ENCODE measurements at places on chromosomes 3 and 15.

DNA sequence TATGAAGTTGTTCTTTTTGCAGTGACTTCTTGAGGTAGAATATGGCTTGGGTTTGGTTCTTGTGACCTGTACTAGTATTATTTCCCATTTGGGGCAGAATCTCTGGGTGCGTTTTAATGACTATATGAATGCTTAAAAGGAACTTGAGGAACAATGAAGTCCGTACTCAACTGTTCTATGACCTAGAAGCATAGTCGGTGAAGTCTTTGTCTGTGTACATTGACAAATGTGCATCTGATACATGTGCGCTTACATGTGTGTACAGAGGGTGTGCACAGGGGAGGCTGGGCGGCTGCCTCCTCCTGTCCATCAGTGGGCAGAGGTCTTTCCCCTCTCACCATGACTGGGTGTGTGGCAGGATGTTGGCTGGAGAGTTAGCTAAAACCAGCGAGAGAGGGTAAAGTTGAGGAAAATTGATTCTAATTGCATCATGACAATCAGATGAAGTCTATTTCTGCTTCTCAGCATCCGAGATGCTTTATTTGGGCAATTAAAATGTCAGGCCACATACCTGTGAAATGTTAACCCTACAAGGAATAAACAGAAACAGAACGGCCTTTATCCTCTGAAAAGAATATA lies 1.0 kb upstream of the NR2F2 start:
- no peak for DNase-seq

DNA sequence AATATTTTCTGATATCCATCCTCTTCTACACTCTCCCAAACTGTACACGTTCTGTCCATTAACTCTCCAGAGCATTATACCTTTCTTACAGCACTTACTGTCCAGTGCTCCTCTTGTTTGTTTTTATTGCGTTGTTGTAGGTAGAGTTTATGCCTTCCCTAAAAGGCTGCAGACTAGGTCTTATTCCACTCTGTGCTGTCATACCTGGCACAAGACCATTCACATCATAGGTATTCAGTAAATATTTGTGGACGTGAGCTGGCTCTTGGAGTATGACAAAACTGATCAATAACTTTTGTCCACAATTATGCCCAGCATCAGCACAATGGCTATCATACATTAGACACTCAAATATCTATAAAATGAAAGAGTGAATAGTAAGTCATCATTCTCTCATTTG lies 4.4 kb downstream of the HMG20A start:
- DNase-seq: no peak

DNA sequence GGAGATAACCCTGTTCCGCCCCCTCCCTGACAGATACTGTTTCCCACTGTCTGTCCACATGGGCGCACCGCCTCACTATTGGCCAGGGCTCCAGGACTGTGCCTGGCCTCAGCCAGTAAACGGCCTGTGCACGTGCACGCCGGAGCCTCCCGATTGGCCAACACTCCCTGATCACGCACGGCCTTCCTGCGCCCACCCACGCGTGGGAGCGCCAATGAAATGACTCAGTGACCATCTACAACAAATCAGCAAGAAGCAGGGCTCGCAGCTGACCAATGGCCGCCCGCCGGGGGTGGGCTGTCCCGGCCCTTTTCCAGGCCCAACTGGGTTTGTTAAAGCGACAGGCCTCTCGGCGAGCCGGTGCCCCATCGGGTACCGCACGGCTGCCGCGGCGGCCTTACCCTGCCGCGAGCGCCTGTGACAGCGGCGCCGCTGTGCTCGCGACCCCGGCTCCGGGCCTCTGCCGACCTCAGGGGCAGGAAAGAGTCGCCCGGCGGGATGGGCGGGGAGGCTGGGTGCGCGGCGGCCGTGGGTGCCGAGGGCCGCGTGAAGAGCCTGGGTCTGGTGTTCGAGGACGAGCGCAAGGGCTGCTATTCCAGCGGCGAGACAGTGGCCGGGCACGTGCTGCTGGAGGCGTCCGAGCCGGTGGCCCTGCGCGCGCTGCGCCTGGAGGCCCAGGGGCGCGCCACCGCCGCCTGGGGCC lies at the start of gene ARRDC4:
Gene ARRDC4, plus strand, starts transcription at position 340 of the 703 bp plus-strand sequence. Its CDS starts 159 bp downstream, at position 499.
- DNase-seq: peak; percentile 97

GRCh38 chr3:188397766-188398705 lies 244.1 kb downstream of the LPP start:
- no peak for DNase-seq

GRCh38 chr3:153595186-153595815 lies 433.3 kb downstream of the RAP2B start:
- no peak for DNase-seq

- no peak for DNase-seq
Measured at GRCh38 chr15:47674586-47675232, 42.6 kb upstream of the SEMA6D start.

DNA sequence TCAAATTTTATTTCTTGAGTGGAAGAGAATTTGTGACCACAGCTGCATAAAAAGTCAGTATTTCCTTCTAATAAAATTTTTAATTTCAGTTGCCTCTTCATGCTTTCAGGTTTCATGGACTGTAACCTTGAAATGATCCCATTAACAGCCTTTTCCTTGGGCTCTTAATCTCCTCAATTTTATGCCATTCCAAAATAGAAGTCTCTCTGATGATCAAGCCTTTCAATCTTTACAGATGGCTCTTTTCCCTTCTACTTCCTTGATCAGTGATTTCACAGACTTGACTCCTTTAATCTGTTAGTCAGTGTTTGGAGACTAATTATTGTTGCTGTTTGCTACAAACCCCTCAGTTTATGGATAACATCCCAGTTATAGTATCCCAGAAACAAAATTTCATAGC lies 11.9 kb downstream of the TSC22D2 start:
- DNase-seq: no peak

GRCh38 chr15:99911816-99912215 lies 178.6 kb upstream of the LYSMD4 start:
- no peak for DNase-seq

DNA sequence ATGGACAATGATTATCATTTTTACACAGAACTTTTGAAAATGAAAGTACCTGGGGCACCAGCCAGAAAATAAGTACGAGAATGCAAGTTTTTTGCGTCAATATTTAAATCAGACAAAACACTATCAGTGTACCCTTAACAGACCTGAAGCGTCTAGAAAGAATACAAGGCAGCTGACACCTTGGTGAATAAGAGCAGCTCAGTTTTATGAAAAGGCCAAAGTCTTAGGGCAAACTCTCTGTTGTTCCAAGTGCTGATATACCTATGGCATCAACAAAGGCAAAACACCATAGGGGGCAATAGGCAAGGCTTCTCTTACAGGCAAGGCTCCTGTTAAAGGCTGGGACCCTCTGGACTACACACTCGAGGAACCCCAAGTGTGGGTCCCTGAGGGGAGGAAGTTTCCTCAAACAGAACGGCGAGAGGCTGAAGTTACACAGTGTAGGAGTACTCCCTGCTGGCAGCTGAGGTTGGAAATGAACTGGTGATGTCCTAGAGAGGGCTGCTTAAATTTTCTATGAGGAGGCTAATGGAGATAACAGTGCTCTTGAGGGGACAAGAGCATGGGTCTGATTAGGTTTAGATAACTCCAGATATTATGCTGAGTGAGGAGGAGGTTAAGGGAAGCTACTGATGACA lies 291.0 kb downstream of the TIGIT start:
- no peak for DNase-seq

DNA sequence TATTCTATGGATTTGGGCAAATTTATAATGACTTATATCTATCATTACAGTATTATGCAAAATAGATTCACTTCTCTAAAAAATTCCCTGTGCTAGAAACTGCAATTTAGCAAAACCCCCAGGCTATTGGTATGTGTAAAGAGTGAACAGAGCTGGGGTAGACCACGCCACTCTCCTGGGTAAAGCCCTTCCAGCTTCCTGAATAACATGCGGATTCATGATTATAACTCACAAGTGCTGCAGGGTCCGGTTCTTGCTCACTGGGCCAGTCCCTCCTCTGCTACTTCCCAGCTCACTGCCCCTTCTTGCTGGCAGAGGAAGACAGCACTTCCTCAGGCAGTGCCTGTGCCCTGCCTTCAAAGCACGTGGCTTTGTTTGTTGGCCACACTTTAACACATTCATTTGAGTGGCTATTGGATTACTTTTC lies 4.1 kb downstream of the CD80 start:
- DNase-seq: no peak

DNA sequence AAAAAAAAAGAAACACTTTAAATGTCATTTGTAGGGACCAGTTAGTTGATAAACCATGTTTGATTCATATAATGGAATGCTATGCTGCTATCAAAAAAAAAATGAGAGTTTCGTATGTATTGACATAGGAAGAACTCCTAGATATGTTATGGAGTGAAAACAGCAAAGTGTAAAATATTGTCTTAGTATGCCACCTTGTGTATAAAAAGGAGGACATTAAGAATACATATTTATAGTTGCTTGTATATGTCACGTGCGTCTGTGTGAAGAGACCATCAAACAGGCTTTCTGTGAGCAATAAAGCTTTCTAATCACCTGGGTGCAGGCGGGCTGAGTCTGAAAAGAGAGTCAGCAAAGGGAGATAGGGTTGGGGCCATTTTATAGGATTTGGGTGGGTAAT lies 39.5 kb downstream of the KBTBD8 start:
- DNase-seq: no peak

- DNase-seq: no peak
Measured at GRCh38 chr3:148797795-148798194, 29.8 kb upstream of the CPB1 start.

- no peak for DNase-seq
Measured at GRCh38 chr3:158735296-158736033, 3.2 kb upstream of the RARRES1 start.

- no peak for DNase-seq
Measured at GRCh38 chr3:183339461-183340086, 86.5 kb downstream of the B3GNT5 start.

DNA sequence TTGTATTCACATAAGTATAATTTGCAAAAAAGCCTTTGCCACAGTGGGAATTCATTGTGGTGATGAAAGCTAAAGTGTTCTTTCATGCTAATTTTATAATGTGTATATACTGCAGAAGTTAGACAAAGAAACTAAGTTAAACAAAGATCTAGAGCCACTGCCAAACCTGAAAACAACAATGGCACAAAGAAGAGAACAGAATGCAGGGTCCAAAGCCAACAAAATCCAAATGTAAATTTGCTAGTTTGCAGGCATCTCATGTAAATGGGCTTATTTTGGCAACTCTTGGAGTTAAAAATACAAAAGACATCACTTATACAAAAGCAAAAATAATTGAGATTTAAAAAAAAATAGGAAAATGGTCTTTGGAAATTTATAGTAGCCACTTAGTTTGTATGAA lies 123.0 kb downstream of the TCF12 start:
- no peak for DNase-seq

DNA sequence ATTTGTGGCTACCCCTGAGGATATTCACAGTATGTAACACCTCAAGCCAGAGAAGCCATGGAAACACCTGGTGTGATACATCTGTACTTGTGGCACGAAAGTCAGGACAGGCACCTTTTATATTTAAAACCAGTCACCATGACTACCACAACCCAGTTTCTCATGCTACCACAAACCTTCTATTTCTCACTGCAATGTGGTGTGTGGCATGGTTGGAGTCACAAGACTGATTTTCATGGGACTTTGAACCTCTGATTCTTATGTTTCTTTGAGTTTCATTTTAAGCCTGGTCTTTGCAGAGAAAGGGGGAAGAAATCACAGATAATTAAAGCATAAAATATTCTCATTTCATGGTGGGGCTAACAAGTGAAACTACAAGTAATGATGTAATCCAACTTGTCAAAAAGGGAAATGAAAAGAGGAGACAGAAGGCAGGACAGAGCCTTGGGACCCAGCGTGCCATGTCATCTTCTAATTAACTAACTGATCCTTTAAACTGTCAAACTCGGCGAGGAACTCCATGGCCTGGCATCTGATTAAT lies 175.9 kb downstream of the PDZRN3 start:
- DNase-seq: no peak

- peak; percentile 43 for DNase-seq
Measured at GRCh38 chr3:48270306-48270705, 29.4 kb downstream of the ZNF589 start.

DNA sequence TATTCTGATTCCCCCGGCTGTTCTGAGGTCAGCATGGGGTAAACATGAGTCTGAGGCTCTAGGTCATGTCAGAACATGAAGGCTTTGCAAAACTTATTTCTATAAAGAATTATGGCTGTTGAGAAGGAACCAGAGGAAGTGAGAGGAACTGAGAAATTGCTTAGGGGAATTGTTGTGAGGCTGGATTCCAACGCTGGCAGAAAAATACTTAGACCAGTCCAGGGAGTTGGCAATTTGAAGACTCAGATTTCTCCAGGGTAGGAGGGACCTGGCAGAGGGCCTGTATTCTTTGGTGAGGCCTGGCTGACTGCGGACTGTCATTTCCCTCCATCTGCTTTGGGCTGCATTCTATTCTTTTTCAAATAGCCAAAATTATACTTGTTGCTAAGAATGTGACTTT lies 155.5 kb downstream of the PLD1 start:
- DNase-seq: no peak

- no peak for DNase-seq
Measured at GRCh38 chr3:184332370-184333090, 4.9 kb upstream of the FAM131A start.

- DNase-seq: no peak
Measured at GRCh38 chr15:89746386-89746780, 4.7 kb downstream of the MESP1 start.

- DNase-seq: no peak
Measured at GRCh38 chr3:169405076-169405475, 258.4 kb downstream of the MECOM start.

GRCh38 chr3:186826410-186826975 lies 16.0 kb upstream of the ADIPOQ start:
- peak; percentile 53 for DNase-seq
